Thymus (tissue), 14 donors: ENCODE measurements at places on chromosomes 7 and 10. TPM values are rescaled to one million over a fixed set of nuclear protein-coding genes. Genes with fewer than 3 reads are reported as not detected.

DNA sequence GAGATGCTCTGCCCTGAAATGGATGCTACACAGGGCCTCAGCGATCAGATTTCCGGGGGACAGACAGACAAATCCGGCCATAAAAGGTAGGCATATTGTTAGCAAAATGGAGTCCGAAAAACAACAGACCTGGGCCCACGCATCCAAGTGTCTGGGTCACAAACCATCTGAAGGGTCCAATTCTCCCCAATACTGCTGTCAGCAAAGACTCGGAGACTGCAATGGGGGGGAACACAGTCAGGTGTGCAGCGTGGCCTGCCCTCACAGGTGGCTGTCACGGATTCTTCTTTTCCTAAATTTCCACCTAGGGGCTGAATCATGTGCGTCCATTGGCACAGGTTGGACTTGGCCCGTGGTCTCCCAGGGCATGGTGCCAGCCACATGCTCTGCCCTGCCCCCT is 12.9 kb downstream of the PKD1L1 start:
- DNase-seq, result no peak

GRCh38 chr10:99285881-99286280 is 43.3 kb upstream of the CNNM1 start:
- no peak for DNase-seq

MNX1 gene
- 0.09 TPM for total RNA-seq

NACAD gene
- 0.14 TPM for total RNA-seq

MAT1A gene
- 0.38 TPM for total RNA-seq
